AG04450 (cell line): ENCODE measurements at places on chromosomes 6 and 20. TPM values are rescaled to one million over a fixed set of nuclear protein-coding genes. Genes with fewer than 3 reads are reported as not detected.

The PKIB gene
- polyA plus RNA-seq, result 5.5 and 8.1 TPM in 2 replicates

The LY86 gene
- not detected in 2 replicates for polyA plus RNA-seq

The ARFGEF3 gene
- 0.02 and 0.04 TPM in 2 replicates for polyA plus RNA-seq

The SAMD5 gene
- 1.9 and 3.1 TPM in 2 replicates for polyA plus RNA-seq

DNA sequence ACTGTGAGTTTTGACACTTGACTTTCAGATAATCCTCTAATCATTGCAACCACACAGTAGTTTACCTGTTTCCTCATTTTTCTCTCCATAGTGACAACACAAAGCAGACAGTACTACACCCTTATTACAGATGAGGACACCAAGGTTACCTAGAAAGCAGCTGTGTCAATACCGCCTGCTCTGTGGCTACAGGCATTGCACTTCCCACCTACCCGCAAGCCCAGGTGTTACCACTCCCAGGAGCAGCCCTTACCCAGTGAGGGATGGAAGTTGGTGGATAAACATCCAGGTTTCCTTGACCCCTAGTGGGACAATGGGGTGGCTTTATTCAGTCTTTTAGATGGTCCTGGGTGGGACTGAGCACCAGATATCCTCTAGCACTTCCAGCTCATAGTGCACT is 503.6 kb downstream of the PTPRT start:
- no peak for DNase-seq

- no peak for DNase-seq
Observed at GRCh38 chr6:162726947-162727321, 632 bp downstream of the PRKN start.

GRCh38 chr6:8652710-8653109 is 217.4 kb upstream of the SLC35B3 start:
- no peak for DNase-seq

- no peak for DNase-seq
Observed at GRCh38 chr20:18524646-18525045, 16.9 kb downstream of the SEC23B start.

DNA sequence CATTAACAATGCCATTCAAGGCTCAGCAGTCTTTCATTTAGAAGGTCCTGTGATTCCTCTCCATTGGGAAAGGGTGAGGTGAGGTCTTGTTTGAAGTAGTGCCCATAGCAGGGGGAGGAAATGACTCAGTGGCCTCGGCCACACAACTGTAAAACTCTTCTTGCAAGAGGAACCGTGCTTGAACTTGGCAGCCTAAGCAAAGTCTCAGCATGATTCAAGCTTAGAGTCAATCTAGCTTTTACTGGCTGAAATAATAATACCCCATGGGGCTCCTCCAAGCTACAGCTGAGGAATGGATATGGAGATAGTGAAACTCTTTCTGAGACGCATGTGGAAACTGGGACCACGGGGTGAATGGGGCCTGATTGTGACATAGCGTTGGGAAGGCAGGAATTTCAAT is 428.2 kb downstream of the BMP2 start:
- no peak for DNase-seq

DNA sequence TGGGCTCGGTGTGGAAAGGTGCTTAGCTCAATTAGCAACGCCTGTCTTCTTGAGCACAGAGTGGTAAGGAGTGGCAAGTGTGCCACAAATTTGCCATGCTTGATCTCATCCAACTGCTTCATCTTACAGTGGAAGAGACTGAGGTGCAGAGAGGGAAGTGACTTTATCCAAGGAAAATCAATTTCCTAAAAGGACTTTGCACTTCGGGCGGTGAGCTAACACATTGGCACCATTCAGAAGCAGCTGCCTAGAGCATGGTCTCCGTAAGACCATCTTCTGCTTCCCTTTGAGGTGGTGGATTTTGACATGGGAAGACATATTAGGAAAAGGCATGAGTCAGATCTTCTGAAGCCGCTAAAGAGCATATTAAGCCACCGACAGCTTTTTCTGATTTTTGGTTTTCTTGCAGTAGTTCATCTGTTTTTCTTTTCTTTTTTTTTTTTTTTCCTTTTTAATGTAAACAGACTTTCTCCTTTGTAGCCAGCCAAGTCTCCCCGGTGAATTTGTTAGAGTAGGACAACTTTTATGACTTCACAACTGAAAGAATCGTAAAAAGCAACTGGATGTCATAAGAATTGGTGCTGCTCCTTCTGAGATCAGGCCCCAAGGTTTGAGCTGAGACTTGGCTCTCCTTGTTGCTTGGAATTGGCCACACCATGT is 273.2 kb downstream of the CDC5L start:
- DNase-seq, result no peak

- no peak for DNase-seq
Observed at GRCh38 chr6:64213697-64214096, 578.1 kb downstream of the PHF3 start.

DNA sequence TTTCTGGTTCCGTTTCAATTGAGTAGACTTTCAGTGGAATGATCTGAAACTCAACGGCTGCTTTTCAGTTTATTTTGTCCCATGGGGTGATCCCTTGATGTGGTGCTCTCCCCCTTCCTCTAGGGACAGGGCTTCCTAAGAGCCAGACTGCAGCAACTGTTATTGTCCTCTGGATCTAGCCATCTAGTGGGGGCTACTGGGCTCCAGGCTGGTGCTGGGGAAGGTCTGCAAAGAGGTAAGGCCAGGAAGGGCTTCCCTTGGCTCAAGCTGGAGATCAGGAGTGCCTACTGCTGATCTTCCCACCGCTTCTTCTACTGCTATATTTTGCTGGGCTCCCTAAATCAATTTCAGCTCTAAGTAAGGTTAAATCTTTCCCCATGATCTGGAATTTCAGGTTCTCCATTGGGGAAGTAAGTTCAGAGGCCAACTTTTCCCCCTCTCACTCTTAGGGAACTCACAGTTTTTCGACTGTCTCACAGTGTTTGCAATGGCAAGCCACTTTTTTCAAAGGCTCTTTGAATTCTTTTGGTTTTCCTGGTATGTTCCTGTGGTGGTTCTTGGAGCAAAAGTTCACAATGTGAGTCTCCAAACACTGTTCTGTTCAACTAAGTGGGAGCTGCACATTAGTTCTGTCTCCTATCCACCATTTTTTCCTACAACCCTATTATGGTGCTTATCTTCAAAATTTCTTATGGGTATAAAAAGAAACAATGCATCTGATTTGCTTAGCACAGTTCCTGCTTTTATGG is 286.2 kb upstream of the EXOC2 start:
- no peak for DNase-seq
